NCI-H774 (cell line): ENCODE measurements at places on chromosomes 2 and 18.

DNA sequence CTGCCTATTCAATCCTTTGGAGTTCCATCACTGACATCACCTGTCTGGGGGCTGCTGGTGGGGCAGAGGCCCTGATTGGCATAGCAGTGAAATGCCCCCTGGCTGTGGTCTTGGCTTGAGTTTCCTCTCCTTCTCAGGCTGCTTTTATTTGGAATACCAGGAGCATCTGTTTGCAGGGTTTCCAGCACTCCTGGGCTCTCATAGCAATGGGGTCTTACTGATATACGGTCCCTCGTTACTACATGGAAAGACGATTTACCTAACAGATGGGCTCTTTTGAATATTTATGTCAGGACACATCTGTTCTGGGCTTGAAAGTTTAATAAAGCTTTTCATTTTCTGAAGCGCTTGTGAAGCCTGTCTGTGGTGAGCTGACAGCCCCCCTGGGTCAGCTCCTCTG lies 230.3 kb downstream of the SLC4A3 start:
- DNase-seq: no peak

DNA sequence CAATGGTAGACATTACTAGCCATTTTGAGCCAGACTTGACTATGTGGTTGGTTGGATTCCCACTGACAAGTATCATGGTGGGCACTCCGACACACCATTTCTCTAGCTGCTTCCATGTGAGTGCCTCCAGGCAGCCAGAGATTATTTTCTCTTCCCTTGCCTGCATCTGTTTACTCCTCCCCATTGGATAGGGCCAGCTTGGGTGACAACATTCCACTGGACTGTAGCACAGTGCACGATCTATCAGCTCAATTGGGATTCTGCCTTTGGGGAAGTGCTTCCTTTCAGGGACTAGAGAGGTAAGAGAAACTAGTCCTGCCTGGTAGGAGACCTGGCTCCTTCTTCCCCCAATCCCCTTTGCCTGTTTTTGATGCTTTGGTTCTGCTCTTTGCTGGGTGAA lies 49.0 kb upstream of the MAP4K3 start:
- no peak for DNase-seq

DNA sequence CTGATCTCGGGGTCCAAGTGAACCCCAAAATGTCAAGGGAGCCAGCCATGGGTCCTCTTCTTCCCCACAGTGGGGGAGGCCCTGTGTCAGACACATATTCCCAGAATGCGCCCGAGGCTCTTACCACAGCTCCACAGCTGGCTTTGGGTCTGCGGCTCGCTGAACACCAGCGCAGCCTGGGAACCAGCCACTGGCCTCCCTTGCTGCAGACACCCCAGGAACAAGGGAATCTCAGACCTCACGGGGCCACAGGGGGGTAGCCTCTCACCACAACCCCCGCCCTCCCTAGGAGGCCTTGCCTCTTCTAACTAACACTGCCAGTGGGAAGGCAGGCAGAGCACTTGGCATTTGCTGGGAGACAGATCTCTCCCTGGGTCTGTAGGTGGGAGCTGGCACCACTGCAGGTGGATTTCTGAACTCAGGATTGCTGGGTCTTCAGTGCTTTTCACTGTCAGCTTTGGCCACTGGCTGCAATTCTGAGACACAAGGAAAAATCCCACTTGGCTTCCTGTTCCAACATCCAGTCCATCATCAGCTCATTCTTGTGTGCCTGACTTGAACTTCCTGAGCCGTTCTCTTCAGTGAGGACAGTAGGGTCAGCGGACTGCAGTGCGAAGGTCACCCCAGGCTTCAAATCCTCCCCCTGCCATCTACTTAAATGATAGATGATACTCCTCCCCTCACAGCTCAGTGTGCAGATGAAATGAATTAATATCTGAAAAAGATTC lies 128.7 kb downstream of the CAPN13 start:
- DNase-seq: no peak

DNA sequence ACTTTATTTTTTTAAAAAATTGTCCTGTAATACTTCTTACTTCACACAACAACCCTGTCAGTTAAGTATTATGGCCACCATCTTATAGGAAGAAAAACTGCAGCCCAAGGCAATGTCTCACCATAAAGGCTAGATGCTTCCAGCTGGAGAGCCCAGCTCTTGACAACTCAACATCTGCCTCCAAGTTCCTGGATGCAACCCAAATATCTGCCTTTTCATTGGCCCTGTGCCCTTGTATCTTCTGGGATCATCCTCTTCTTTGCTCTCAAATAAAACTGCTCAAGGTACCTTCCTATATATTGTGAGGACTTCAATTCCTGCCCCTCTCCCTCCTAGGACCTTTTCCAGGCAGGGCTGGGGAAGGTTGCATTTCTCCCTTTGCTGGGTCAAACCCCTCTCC lies 69.5 kb downstream of the BIN1 start:
- DNase-seq: no peak

GRCh38 chr2:27494944-27495554 lies at the start of gene FNDC4:
TSS of gene FNDC4 (minus strand) at chr2:27495200. CDS start at chr2:27494679, 521 bp downstream.
- DNase-seq: no peak

DNA sequence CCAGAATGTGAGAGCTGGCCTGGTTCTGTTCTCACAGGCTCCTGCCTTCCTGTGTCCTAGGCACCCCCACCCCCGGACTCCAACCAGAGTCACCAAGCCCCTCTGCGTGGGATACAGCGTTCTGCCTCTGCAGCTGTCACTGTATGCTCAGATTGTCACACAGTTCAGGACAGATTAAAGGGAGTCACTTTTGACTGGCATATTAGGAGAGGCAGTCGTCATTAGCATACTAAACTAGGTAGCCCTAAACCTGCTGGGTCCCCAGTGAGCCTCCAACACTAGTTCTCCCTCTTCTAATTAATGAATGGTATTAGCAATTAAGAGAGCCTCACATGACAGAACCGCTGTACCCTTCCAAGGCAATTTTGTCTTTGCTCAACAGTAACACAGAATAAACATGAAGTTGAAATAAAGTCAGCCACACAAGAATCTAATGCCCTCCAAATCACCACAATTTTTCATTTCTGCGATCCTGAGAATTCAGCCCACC lies 340.2 kb downstream of the CMPK2 start:
- DNase-seq: no peak

- DNase-seq: no peak
These were observed 467.2 kb downstream of the SPAG16 start for GRCh38 chr2:213751446-213751845.

DNA sequence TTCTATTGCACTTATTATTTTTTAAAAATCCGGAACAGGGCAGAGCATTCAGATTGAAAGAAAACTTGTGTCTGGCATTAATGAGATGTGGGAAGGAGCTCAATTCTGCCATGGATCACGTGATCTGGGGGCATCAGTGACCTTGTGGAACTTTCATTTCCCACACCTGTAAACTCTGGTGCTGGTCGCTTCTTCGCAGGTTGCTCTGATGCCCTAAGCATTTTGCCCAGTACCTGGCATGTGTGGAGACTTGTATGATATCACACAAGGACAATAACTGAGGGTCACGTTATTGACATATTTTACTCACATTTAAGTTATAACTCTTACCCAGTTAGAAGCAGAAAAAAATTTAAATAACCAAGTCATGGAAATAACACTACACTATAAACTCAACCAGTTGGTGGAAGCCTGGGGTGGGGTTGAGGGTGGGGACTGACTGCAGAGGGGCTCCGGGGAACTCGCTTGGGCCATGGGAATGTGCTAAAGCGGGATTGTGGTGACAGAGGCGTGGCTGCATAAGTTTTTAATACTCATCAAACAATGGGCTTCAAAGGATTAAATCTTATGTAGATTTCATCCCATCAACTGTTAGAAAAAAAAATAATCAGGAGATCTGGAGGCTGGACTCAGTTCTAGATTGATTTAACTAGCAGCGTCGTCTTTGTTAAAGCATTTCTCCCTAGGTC lies 36.5 kb downstream of the ST3GAL5 start:
- no peak for DNase-seq

- no peak for DNase-seq
These were observed 1.7 kb downstream of the WIPF1 start for GRCh38 chr2:174595891-174596397.

DNA sequence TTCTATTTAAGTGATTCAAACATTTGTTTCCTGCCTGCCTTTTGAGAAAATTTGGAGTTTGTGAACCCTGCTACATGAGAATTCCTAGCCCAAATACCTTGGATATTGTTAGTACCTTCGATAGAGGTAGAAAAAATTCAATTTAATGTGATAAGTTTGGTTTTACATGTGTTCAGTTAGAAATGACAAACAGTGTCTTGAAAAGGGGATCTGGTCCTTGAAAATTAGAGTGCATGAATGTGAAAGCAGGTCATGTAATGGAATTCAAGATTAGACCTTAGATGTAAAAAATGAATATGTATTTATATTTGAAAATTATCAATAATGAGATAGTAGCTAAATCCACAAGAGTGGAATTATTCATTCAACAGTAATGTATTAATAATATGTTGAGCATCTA lies 70.5 kb downstream of the PIK3C3 start:
- DNase-seq: no peak

DNA sequence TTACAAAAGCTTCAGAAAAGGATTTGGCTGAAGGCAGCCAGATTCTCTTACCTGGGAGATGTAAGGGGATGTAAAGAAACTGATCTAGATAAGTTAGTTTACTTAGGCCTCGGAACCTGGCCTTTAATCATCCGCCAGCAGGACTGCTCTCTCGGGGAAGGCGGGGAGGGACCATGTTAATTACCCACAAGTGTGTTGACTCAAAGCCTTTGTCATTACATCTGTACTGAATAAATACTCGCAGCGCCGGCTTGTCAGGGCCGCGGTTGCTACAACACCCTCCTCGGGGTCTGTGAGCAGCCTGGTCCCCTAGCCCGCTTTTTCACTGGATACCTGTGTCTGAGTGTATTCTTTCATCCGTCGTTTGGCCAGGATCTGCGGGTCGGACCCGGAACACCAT lies 6.7 kb downstream of the CHMP3 start:
- DNase-seq: no peak

DNA sequence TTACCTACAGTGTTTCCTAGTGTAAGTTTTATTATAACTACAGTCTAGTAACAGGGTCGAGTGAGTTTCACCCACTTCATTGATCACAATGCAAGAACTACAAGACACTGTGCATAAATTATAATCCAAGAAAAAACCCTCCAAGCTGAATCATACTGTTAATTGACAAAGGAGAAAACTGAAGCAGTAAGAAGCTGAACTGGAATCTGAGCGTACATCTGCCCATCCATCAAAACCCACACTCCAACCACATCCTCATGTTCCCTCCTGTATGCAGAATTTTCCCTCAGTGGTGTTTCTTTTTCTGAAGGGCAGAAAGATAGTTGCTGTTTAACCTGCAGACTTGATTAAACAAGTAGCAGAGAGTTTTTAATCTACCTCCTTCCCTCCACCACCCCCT lies 49.5 kb upstream of the KIDINS220 start:
- no peak for DNase-seq

DNA sequence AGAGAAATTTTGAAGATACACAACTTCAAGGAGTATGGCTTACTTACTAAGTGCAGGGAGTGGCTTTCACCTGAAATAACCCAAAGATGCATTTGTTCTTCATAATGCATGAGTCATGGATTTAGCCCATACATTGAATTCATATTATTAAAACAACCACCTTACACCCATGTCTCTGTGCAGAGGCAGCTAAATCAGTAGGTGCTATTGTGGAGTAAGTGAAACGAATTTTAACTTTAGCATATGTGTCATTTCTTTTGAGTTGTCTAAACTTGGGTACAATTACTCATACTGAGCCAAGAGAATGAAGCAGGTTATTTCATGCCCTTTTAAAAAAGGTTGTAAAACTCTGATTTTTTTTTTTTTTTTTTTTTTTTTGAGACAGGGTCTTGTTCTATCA lies 11.0 kb upstream of the ANKRD29 start:
- no peak for DNase-seq

GRCh38 chr2:70784320-70784719 lies 6.1 kb downstream of the FIGLA start:
- no peak for DNase-seq

- no peak for DNase-seq
These were observed 403.4 kb downstream of the RIT2 start for GRCh38 chr18:42712065-42712464.

- no peak for DNase-seq
These were observed 64.6 kb downstream of the PLCL1 start for GRCh38 chr2:197869041-197869440.

GRCh38 chr2:150860301-150860700 lies 372.8 kb upstream of the RND3 start:
- DNase-seq: peak; percentile 53

- DNase-seq: no peak
These were observed 71.8 kb upstream of the SMAD7 start for GRCh38 chr18:49022311-49023161.

GRCh38 chr2:120869730-120870466 lies 134.2 kb downstream of the GLI2 start:
- DNase-seq: no peak

DNA sequence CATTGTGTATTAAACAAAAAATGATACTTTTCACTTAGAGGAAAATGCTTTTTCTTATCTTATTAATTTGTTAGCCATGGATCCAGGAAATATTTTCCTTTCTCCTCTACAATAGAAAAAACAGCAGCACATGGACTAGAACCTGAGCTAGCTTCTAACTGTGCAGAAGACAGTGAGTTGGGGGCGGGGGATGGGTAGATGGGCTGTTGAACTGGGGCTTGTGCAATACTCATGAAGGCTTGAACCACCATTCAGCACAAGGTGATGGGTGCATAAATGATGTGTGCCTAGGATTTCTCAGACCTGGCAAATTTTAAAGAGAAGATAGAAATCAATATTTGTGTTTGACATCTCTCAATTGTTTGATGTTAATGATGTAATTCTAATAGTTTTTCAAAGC lies 42.0 kb downstream of the COL5A2 start:
- DNase-seq: no peak

GRCh38 chr2:147827088-147827375 lies 17.8 kb upstream of the ACVR2A start:
- no peak for DNase-seq

DNA sequence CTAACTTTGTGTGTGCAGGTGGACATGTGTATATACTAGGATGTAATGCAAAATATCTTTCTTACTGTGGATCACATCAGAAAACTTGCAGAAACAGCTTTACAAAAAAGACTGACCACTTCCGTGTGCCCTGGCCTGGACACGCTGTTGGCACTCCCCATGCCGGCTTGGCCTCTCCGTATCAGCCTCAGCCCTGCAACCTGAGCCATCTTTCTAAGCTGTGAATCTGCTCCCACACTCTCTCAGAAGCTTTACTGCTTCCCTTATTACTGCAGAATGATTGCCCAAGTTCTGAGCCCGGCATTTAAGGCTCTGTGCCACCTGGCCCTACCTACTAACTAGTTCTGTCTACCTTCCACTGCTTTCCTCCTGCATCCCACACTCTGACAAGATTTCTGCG lies 37.8 kb downstream of the MYO7B start:
- DNase-seq: no peak

- no peak for DNase-seq
These were observed 18.6 kb upstream of the KLHL30 start for GRCh38 chr2:238119756-238120462.

DNA sequence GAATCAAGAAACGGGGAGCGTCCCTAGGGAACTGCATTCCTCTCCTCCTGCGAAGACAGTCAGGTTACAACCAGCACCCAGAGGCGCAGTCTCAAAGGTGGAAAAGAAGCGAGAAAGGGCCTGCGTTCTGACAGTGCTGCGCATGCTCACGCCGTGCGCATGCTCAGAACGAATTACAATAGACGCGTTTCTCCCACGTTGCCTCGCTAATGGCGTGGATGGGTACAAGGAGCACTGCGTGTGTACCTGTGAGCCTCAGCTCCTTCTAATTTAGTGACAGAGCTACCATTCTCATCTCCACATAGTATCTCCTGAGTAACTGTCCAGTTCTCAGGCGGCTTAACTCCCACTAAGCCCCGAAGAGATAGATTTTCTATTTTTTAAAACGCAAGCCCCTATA lies 448.8 kb downstream of the TXNL1 start:
- DNase-seq: no peak
